Urinary bladder (tissue), 4 donors: ENCODE measurements at places on chromosomes 5 and 9. TPM values are rescaled to one million over a fixed set of nuclear protein-coding genes. Genes with fewer than 3 reads are reported as not detected.

The LECT2 gene
- polyA plus RNA-seq, result not detected

The PCDHA3 gene
- 0.41 TPM for polyA plus RNA-seq

The HMCN2 gene
- polyA plus RNA-seq, result 14.6 TPM

The CCDC192 gene
- polyA plus RNA-seq, result 0.41 TPM

The PCDHA10 gene
- 0.13 TPM for polyA plus RNA-seq

The SPATA31A3 gene
- not detected for polyA plus RNA-seq

The UGCG gene
- 17.8 TPM for polyA plus RNA-seq

The ANKRD34B gene
- polyA plus RNA-seq, result not detected

The IFNA6 gene
- polyA plus RNA-seq, result not detected

The FCN2 gene
- polyA plus RNA-seq, result 0.37 TPM

The NIPSNAP3A gene
- 30.4 TPM for polyA plus RNA-seq

The TMEM174 gene
- polyA plus RNA-seq, result not detected

The ZNF354C gene
- polyA plus RNA-seq, result 4.0 TPM

The LCN12 gene
- 0.41 TPM for polyA plus RNA-seq

The OTULINL gene
- polyA plus RNA-seq, result 7.1 TPM

The PPP3R2 gene
- polyA plus RNA-seq, result not detected

The FAM163B gene
- polyA plus RNA-seq, result 0.86 TPM
